ENCODE measurements at places on chromosomes 5 and 9.

GRCh38 chr5:72074251-72074650 is 33.0 kb upstream of the MAP1B start:
- DNase-seq = no peak

- DNase-seq = no peak
Measured at GRCh38 chr9:81312346-81312745, 377.0 kb downstream of the TLE1 start.

- no peak for DNase-seq
Measured at GRCh38 chr5:112930082-112930344, 8.0 kb upstream of the REEP5 start.

- DNase-seq = no peak
Measured at GRCh38 chr5:71929003-71929402, 178.3 kb upstream of the MAP1B start.

DNA sequence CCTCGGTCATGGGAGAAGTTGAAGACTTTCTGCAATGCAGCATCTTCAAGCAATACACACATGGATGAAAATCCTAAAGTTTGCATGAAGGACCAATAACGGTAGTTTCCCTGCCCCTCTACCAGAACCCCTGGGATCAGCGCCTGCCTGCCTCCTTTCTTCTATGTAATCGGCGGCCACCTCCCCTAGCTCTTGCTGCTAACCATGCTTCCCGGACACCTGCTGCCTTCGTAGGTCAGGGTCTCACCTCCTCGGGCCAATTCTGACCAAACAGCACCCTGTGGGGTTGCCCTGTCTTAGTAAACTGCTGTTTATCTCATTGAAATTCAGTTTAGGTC is 388 bp upstream of the MED10 start:
- DNase-seq = no peak

DNA sequence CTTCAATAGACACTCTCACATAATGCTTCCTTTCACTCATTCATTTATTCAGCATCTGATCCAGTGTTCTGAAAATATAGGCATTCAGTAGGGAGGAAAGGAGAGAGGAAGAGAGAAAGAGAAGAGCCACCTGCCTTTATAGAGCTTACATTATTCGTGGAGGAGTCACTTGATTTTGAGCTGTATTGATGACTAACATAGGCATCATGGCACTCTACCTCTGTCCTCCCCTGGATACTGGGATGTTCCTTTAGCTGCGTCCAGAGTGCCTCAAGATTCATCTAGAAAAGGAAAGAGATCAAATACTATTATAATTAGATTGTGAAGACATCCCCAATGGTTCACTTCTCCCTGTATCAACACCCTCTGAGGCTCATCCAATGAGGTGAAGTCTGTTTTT is 345.1 kb downstream of the SPATA31D1 start:
- no peak for DNase-seq

GRCh38 chr5:67176936-67177335 is 19.7 kb downstream of the CD180 start:
- no peak for DNase-seq

GRCh38 chr5:155430192-155430591 is 416.6 kb downstream of the KIF4B start:
- DNase-seq = no peak

DNA sequence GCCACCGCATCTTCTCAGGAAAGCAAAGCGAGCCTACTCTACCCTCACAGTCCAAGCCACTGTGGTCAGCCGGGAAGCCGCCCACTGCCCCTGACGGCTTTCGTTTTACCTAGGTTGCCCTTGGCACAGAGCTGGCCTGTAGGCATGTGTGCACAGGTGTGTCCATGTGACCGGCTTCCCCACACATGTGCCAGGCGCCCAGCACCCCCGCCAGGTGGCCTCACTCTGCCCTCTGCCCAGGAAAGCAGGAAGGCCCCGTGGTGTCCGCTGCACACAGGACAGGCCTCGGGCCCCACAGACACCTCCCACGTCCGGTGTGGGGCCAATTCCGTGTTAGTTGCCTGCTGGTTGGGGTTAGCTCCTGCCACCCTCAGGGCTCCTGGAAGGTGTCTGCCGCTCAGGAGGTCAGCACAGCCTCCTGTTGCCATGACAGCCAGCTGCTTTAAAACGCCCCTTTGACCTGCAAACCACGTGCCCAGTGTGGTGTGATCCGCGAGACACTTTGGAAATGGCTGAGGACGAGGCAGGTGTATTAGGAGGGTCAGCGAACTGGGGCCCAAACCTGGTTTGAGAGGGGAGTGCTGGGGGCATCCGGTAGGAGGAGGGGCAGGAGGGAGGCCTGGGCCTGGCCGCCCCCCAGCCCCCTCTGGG is 28.7 kb downstream of the TPPP start:
- DNase-seq = no peak
